Endodermal cell (in vitro differentiated cells): ENCODE measurements at places on chromosomes 5 and 9. TPM values are rescaled to one million over a fixed set of nuclear protein-coding genes. Genes with fewer than 3 reads are reported as not detected.

DNA sequence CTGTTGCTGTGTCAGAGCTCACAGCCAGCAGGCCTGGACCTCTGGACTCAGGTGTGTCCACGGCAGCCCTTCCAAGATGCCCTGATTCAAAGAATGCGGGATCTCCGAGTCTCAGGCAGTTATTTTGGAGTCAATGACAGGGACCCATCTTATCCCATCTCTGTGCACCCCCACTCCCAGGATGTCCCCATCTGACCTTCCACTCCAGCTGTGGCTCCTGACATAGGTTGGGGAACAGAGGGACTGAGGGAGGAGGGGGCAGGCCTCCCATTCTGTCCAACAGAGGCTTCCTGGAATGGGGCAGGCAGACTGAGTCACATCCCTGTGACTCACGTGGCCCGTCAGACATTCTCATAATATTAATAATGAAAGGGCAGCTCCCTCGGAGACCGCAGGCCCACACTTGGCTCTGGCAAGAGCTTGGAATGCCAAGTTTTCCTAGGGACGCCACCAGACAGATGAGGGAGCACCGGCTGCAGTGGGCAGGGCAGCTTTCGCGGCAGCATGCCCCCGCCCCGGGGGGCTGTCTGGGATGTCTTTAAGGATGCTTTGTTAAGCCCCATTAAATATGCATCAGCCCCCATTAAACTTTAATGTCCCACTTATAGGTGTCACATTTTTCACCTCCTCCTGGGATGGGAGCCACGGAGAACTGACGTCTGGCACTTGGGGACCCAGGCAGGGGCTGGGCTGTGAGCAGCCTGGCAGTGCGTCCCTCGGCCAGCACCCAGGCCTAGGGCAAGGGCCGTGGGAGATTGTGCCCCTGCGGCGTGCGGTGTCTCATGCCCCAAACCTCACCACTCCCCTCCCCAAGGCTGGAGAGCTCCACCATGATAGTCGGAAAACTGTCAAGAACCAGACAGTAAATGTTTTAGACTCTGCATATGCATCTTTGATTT, 23.6 kb upstream of the FIBCD1 start:
- peak; percentile 89 for DNase-seq

GRCh38 chr5:108649106-108649505, 98.6 kb upstream of the FER start:
- DNase-seq: no peak

- DNase-seq: no peak
These were observed 36.7 kb downstream of the HK3 start for GRCh38 chr5:176862330-176862995.

- no peak for DNase-seq
These were observed 665.6 kb downstream of the EFNA5 start for GRCh38 chr5:107005161-107005560.

The CBY3 gene
- not detected in 2 replicates for total RNA-seq
